A549 treated with GW870086 at 1 μM for 4 hours (cell line): ENCODE measurements at places on chromosomes 6 and 20. TPM values are rescaled to one million over a fixed set of nuclear protein-coding genes. Genes with fewer than 3 reads are reported as not detected.

Gene ZNF165
- 0.67 to 0.97 TPM (median 0.90 TPM) in 5 replicates for total RNA-seq

Gene TPMT
- 5.6 to 6.7 TPM (median 5.9 TPM) in 5 replicates for total RNA-seq

Gene MATN4
- 0.14 to 0.22 TPM (median 0.17 TPM) in 4 of 5 replicates, not detected in the other for total RNA-seq

Gene EYA4
- total RNA-seq, result 7.8 to 11.4 TPM (median 10.0 TPM) in 5 replicates

Gene TMEM200A
- 0.07 to 0.11 TPM (median 0.08 TPM) in 5 replicates for total RNA-seq

Gene TCF21
- total RNA-seq, result 0.03 to 0.08 TPM (median 0.04 TPM) in 4 of 5 replicates, not detected in the other

Gene IL17A
- total RNA-seq, result not detected in 5 replicates

Gene TAF4
- total RNA-seq, result 16.4 to 19.3 TPM (median 18.1 TPM) in 5 replicates

Gene UNC5CL
- total RNA-seq, result 0.34 to 1.1 TPM (median 0.60 TPM) in 5 replicates

Gene SLC17A3
- total RNA-seq, result 0.86 to 1.4 TPM (median 1.3 TPM) in 5 replicates

Gene ME1
- 38.0 to 43.1 TPM (median 40.1 TPM) in 5 replicates for total RNA-seq

Gene HLA-DQA1
- not detected in 5 replicates for total RNA-seq

Gene NFYA
- 9.8 to 15.3 TPM (median 13.6 TPM) in 5 replicates for total RNA-seq

Gene BPIFB4
- total RNA-seq, result not detected in 5 replicates

Gene OPRL1
- total RNA-seq, result 0.70 to 0.88 TPM (median 0.75 TPM) in 5 replicates

Gene CALHM6
- 0.34 TPM in 1 of 5 replicates, not detected in the others for total RNA-seq

Gene MACROD2
- 0.34 to 0.93 TPM (median 0.45 TPM) in 5 replicates for total RNA-seq

Gene AVP
- total RNA-seq, result not detected in 5 replicates

Gene SPATS1
- total RNA-seq, result not detected in 5 replicates

Gene THEMIS
- not detected in 5 replicates for total RNA-seq

Gene PRSS16
- 2.5 to 3.5 TPM (median 3.0 TPM) in 5 replicates for total RNA-seq

Gene KIF13A
- total RNA-seq, result 17.6 to 21.4 TPM (median 19.3 TPM) in 5 replicates

Gene CCR6
- total RNA-seq, result 0.16 TPM in 1 of 5 replicates, not detected in the others

Gene HCK
- total RNA-seq, result 0.06 to 0.18 TPM (median 0.14 TPM) in 5 replicates

Gene STX11
- 1.9 to 2.8 TPM (median 2.1 TPM) in 5 replicates for total RNA-seq

Gene SCGN
- total RNA-seq, result 0.09 to 0.23 TPM (median 0.19 TPM) in 4 of 5 replicates, not detected in the other

Gene TMEM244
- not detected in 5 replicates for total RNA-seq
